Hepatocyte (in vitro differentiated cells): ENCODE measurements at places on chromosomes 1 and 21. TPM values are rescaled to one million over a fixed set of nuclear protein-coding genes. Genes with fewer than 3 reads are reported as not detected.

DNA sequence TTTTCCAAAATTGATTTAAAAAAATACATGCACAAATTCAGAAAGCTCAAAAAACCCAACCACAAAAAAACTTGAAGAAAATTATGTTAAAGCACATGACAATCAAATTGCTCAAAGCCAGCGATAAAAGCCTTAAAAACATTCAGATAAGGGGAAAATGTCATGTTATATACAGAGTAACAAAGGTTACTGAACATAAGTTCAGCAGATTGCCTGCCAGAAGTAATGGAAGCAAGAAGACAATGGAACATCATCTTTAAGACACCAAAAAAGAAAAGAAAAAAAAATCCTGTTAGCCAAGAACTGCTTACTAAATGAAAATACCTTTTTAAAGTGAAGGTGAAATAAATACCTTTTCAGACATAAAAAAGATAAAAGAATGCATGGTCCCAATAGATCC is 147.2 kb upstream of the SGIP1 start:
- no peaks in the 10 kb centered on the region for H3K4me1 ChIP-seq
- no peaks in the 10 kb centered on the region for H3K27me3 ChIP-seq
- H3K36me3 ChIP-seq: no peaks in the 10 kb centered on the region

DNA sequence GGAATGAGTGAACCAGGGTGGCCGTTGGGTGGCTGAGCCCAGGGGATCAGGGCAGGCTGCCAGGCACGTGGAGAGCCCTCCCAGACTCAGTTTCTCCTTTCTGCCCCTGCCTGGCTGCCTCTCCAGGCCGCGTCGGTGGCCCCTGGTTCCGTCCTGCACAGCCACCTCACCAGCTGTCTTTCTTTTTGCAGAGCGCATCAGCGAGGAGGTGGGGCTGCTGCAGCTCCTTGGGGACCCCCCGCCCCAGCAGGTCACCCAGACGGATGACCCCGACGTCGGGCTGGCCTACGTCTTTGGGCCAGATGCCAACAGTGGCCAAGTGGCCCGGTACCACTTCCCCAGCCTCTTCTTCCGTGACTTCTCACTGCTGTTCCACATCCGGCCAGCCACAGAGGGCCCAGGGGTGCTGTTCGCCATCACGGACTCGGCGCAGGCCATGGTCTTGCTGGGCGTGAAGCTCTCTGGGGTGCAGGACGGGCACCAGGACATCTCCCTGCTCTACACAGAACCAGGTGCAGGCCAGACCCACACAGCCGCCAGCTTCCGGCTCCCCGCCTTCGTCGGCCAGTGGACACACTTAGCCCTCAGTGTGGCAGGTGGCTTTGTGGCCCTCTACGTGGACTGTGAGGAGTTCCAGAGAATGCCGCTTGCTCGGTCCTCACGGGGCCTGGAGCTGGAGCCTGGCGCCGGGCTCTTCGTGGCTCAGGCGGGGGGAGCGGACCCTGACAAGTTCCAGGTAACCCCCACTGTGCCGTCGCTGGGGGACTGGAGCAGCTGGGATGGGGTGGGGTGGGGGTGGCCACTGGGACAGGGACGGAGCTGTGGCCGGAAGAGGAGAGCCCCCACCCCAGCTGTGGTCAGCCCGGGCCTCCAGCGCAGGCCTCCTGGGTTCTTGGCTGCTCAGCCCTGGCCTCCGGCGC is 63.3 kb downstream of the COL18A1 start:
- no peak overlapping the region for H3K27ac ChIP-seq
- peaks cover 36% of the 10 kb centered on the region for H3K4me1 ChIP-seq
- DNase-seq: no peak
- no peaks in the 10 kb centered on the region for H3K27me3 ChIP-seq
- no peak overlapping the region for H3K4me3 ChIP-seq
- no peaks in the 10 kb centered on the region for H3K36me3 ChIP-seq

DNA sequence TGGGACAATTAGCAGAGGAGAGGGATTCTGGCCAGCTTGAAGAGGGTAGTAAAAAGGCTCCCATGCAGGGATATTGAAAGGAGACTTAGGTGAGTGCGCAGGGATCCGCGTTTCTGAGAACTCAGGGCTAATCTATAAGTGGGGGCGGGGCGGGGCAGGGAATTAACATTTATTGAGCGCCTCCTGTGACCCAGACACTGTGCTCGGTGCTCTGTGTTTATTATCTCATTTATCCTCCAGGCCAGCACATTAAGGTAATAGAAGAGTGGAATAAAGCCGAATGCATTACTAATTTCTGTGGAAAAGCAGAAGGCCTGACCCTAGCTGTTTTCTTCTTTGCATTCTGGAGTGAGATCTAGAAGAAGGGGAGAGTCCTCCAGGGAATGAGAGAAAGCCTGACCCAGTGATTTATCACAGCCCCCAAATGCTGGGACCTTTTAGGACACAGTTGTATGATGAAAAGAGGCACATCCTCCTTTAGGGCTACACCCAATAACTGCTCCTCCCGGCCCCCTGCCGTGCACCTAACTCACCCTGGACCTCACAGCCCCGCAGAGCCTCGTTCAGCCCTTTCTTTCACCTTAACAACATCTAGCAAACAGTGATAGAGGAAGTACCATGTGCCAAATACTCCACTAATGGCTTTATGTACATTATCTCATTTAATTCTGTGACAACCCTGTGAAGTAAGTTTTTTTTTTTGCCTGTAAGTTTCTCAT is 317.6 kb downstream of the PBX1 start:
- H3K4me1 ChIP-seq: no peaks in the 10 kb centered on the region
- no peak overlapping the region for H3K27ac ChIP-seq

DNA sequence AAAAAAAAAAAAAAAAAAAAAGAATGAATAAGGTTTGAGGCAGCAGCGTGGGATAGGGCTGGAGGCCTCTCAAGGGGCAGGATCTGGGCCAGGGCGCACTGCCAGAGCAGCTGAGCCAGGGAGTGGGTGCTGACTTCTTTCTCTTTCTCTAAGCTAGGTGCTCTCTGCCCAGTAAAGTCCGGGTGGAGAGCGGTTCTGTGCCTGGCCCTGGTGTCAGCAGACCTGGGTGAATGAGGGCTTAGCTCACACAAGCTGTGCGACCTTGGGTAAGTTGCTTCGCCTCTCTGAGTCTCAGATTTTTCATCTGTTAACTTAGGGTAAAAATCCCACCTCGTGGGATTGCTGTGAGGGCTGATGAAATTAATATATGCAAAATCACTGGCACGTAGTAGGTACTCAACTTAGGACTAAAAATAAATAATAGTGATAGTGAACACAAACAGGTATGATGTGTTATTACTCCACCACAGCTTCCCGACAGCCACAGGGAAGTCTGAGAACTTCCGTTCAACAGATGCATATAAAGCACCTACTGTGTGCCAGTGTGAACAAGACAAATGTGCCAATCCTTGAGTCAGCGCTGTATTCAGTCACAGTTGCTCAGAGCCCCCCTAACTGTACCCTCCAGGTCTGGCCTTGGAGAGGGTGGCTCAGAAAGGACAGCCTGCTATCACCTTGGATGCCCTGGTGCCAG is 2.0 kb upstream of the FAM131C start:
- H3K27me3 ChIP-seq: no peaks in the 10 kb centered on the region
- no peaks in the 10 kb centered on the region for H3K36me3 ChIP-seq
- no peak overlapping the region for H3K4me3 ChIP-seq
- peak; percentile 58 for DNase-seq

GRCh38 chr1:33524586-33524985 is 52.1 kb downstream of the ZSCAN20 start:
- H3K27ac ChIP-seq: no peak overlapping the region
- H3K4me1 ChIP-seq: no peaks in the 10 kb centered on the region
- no peaks in the 10 kb centered on the region for H3K36me3 ChIP-seq
- H3K27me3 ChIP-seq: no peaks in the 10 kb centered on the region
- H3K4me3 ChIP-seq: no peak overlapping the region
- DNase-seq: no peak

DNA sequence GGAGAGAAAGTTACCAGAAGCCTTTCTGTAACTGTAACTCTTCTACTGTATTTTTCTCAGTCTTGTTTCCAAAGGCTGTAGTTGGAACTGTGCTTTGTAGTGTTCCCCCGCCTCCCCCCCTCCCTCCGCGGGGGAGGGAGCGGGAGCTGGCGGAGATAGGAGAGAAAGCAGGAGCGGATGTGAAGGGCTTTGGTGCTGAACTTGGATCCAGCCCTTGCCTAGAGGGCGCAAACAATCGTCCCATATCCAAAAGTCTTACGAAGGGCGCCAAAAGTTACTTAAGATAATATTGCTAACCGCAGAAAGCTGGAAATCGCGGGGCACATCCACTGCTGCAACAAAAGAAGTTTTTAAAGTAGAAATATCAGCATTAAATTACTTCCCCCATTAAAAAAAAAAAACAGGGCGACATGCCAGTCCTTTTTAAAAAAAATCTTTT is 2.4 kb upstream of the NFIA start:
- H3K4me3 ChIP-seq: peak overlapping the region; percentile 5
- no peaks in the 10 kb centered on the region for H3K36me3 ChIP-seq
- peak overlapping the region; percentile 84 for H3K27ac ChIP-seq

DNA sequence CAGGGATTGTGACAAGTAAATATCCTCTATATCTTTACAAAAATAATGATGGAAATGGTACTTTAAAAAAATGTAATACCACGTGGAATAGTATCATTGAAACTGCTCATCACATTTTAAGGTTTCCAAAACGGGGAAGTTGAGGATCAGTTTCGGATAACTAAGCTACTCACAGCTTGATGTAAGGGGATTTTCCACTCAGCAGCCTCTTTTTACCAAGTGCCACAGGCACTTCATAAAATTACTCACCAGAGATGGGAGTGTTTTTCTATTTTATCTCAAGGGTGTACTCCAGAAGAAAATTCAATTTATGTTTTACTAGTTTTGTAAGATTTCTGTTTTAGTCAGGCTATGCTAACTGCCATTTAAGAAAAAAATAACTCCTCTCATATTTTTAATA is 91.7 kb downstream of the TPR start:
- no peak overlapping the region for H3K27ac ChIP-seq
- no peak overlapping the region for H3K4me3 ChIP-seq
- no peaks in the 10 kb centered on the region for H3K27me3 ChIP-seq
- H3K36me3 ChIP-seq: no peaks in the 10 kb centered on the region
- no peak for DNase-seq

DNA sequence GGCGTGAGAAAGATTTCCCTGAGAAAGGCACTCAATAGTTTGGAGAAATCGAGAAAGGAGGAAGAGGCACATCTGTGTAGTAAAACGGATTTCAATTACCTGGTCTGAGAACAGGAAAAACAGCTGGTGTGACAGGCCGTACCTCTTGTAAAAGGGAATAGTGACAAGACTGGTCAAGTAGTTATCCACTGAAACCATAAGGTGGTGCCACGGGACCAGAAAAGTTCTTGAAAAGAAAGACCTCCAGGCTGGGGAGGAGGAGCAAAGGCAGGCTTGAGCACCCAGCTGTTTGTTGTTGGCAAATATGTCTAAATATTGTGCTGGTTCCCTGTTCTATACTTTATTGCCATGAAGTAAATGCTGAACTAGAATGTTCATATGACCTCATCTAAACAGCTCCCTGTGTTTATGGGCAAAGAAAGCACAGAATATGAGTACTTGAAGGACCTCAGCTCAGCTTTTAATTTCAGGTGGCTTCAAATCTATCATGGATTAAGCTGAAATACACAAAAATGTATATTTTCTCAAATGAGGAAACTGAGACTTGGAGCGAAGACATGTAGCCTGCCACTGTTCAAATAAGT is 4.0 kb downstream of the HAO2 start:
- H3K4me1 ChIP-seq: peaks cover 19% of the 10 kb centered on the region
- no peaks in the 10 kb centered on the region for H3K36me3 ChIP-seq
- peak; percentile 87 for DNase-seq

DNA sequence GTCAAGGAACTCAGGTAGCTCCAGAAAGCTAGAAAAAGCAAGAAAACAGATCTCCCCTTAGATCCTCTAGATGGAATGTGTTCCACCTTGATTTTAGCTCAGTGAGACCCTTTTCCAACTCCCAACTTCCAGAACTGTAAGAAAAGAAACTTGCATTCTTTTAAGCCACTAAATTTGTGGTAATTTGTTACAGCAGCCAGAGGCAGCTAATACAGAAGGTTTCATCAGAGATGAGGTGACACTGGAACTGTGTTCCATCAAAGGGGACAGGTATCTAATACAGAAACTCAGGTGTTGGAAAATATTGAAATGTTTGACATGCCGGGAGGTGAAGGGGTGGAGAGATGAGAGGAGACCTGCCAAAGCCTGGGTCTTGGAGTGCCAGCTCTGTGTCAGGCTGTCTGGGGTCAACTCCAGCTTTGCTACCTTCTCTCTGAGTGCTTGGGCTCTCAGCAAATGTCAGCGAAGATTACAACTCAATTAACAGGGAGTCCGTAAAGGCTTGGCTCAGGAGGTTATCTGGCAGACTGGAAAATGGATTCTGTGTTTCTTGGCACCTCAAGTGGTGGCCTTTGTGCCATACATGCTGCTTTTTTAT is 71.3 kb downstream of the PLPP3 start:
- no peaks in the 10 kb centered on the region for H3K36me3 ChIP-seq
- H3K4me1 ChIP-seq: peaks cover 54% of the 10 kb centered on the region
- no peak for DNase-seq
- H3K27ac ChIP-seq: peak overlapping the region; percentile 93
- no peak overlapping the region for H3K4me3 ChIP-seq
- no peaks in the 10 kb centered on the region for H3K27me3 ChIP-seq

GRCh38 chr21:29245863-29246262 is 52.9 kb upstream of the BACH1 start:
- H3K27ac ChIP-seq: peak overlapping the region; percentile 9
- DNase-seq: no peak
- H3K36me3 ChIP-seq: no peaks in the 10 kb centered on the region

DNA sequence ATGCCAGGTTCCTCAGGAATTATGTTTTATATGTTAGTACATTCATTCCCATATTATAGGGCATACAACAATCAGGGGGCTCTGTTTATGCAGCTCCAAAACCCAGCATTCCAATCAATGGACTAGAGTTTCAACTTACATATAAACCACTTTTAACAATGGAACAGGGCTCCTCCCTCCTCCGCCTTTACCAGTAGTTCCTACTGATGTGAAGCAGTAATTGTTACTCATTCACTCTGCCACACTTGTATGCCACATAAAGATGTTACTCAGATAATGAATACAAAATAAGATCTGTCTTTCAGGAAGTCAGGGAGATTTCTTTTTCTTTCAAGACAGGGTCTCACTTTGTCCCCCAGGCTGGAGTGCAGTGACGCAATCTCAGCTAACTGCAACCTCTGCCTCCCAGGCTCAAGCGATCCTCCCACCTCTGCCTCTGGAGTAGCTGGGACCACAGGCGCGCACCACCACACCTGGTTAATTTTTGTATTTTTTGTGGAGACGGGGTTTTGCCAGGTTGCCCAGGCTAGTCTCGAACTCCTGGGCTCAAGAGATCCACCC is 17.1 kb downstream of the ZNF281 start:
- H3K27me3 ChIP-seq: no peaks in the 10 kb centered on the region
- no peak overlapping the region for H3K27ac ChIP-seq
- no peak overlapping the region for H3K4me3 ChIP-seq
- H3K4me1 ChIP-seq: no peaks in the 10 kb centered on the region
- H3K36me3 ChIP-seq: no peaks in the 10 kb centered on the region

- no peaks in the 10 kb centered on the region for H3K36me3 ChIP-seq
- no peak for DNase-seq
- H3K27ac ChIP-seq: no peak overlapping the region
- no peaks in the 10 kb centered on the region for H3K4me1 ChIP-seq
Measured at GRCh38 chr1:98368995-98369394, 292.5 kb upstream of the SNX7 start.

The B3GALNT2 gene
- 23.3 and 24.2 TPM in 2 replicates for total RNA-seq

The TLCD4 gene
- 22.4 and 31.5 TPM in 2 replicates for total RNA-seq

The CGN gene
- total RNA-seq: 58.2 and 66.4 TPM in 2 replicates

The COQ8A gene
- total RNA-seq: 20.7 and 22.9 TPM in 2 replicates
